Stomach (tissue), 19 donors: ENCODE measurements at places on chromosomes 3 and 15. TPM values are rescaled to one million over a fixed set of nuclear protein-coding genes. Genes with fewer than 3 reads are reported as not detected.
A peak's percentile ranks its signal among the peaks of the same experiment; 100 is the strongest.

Gene MDFIC2
- not detected for polyA plus RNA-seq

Gene COMMD4
- 130 TPM for polyA plus RNA-seq

GRCh38 chr15:42711746-42712145 lies 25.2 kb downstream of the CDAN1 start:
- H3K36me3 ChIP-seq: peaks cover 22% of the 10 kb centered on the region
- H3K4me3 ChIP-seq: no peak overlapping the region
- no peaks in the 10 kb centered on the region for H3K27me3 ChIP-seq
- no peak overlapping the region for H3K27ac ChIP-seq

DNA sequence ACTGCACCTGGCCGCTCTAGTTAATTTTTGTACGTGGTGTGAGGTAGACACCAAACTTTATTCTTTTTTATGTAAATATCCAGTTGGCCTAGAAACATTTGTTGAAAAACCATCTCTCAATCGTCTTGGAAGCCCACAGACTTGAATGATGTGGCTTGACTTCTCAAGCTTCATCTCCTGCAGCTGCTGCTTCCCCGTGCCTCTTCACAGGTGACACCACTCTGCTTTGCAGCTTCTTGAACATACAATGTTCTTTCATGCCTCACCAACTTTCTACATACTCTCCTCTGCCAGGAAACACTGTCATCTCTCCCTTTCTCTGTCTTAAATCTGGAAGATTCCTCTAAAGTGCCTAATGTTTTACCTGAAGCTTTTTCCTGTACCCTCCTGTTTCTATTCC lies 35.6 kb downstream of the MAP6D1 start:
- peaks cover 88% of the 10 kb centered on the region for H3K36me3 ChIP-seq
- no peak overlapping the region for H3K4me3 ChIP-seq
- DNase-seq: no peak
- no peak overlapping the region for H3K27ac ChIP-seq
- H3K4me1 ChIP-seq: no peaks in the 10 kb centered on the region

- H3K27ac ChIP-seq: no peak overlapping the region
- H3K4me1 ChIP-seq: peaks cover 6% of the 10 kb centered on the region
- no peaks in the 10 kb centered on the region for H3K36me3 ChIP-seq
- H3K27me3 ChIP-seq: no peaks in the 10 kb centered on the region
- H3K4me3 ChIP-seq: no peak overlapping the region
These were observed 4.8 kb upstream of the TFDP2 start for GRCh38 chr3:142154186-142154585.

DNA sequence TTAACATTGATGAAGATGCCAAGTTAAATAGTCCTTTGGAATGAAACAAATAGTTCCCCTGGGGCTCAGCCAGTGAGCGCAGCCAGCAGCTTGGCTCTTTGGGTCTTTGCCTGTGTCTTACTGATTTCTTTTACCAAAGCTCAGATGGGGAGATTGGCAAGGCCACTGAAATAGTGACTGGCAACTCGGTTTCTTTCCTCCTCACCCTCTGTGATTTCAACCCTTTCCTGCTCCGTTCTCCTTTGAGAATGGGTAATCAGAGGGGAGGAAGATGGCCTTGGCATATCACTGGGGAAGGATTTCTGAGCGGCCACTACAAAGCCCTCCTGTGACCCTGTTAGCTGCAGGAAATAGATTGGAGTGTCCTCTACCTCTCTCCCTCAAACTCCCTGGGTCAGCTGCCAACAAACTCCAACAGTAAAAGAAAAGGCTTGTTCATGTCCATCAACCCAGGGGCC lies 337.1 kb upstream of the LRRFIP2 start:
- no peaks in the 10 kb centered on the region for H3K27me3 ChIP-seq
- no peak overlapping the region for H3K4me3 ChIP-seq
- H3K4me1 ChIP-seq: peaks cover 33% of the 10 kb centered on the region
- H3K36me3 ChIP-seq: peaks cover 29% of the 10 kb centered on the region
- peak; percentile 76 for DNase-seq
